ENCODE measurements at places on chromosomes 12 and 14.

- peak; percentile 42 for DNase-seq
These were observed 433.6 kb downstream of the AEBP2 start for GRCh38 chr12:19872621-19873540.

DNA sequence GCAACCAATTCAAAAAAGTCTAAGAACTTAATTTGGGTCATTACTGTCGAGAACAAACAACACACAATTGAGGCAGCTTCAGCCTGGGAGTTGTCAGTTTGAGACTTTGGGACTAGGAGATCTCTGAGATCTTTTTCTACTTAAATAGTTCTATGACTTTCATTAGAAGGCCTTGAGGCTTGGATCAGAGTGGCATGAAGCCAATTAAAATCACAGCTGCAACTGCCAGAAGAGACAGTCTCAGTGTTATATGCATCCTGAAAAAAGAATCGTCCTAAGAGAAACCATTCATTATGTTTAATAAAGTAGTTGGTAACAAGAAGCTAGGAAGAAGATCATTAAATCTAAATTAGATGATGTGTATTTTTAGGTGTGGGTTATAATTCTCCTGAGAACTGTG is 170.8 kb upstream of the RASSF8 start:
- DNase-seq: no peak

DNA sequence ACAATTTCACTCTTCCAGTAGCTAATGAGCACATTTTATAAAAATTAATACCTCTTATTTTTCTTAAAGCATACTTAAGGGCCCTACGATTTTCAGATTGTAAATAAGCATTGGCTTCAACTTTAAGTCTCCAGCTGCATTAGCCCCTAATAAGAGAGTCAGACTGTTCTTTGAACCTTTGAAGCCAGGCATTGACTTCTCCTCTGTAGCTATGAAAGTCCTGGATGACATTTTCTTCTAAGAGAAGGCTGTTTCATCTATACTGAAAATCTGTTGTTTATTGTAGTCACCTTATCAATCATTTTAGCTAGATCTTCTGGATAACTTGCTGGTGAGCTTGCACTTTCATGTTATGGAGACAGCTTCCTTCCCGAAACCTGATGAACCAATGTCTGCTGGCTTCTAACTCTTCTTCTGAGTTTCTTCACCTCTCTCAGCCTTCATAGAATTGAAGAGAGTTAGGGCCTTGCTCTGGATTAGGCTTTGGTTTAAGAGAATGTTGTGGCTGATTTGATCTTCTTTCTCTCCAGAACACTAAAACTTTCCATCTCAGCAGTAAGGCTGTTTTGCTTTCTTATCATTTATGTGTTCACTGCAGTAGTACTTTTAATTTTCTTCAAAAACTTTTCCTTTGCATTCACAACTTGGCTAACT is 377.1 kb upstream of the RGS6 start:
- no peak for DNase-seq

DNA sequence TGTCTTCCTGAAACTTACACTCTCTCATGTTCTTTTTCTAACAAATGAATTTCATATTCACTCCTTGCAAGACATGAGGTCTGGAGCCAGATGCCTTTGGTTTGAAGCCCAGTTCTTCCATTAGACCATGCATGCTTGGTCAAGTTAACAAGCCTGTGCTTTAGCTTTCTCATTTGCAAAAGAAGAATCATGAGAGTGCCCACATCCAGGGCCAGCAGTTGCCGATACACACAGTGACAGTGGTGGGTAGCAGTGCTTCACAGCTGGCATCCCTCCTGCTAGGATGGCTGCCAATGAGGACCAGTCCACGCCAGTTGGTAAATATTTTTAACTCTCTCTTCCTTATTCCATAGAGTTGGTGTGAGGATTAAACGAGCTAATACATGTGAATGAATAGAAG is 163.1 kb downstream of the PHLDA1 start:
- DNase-seq: no peak

GRCh38 chr12:11810206-11810545 is 160.7 kb downstream of the ETV6 start:
- no peak for DNase-seq

DNA sequence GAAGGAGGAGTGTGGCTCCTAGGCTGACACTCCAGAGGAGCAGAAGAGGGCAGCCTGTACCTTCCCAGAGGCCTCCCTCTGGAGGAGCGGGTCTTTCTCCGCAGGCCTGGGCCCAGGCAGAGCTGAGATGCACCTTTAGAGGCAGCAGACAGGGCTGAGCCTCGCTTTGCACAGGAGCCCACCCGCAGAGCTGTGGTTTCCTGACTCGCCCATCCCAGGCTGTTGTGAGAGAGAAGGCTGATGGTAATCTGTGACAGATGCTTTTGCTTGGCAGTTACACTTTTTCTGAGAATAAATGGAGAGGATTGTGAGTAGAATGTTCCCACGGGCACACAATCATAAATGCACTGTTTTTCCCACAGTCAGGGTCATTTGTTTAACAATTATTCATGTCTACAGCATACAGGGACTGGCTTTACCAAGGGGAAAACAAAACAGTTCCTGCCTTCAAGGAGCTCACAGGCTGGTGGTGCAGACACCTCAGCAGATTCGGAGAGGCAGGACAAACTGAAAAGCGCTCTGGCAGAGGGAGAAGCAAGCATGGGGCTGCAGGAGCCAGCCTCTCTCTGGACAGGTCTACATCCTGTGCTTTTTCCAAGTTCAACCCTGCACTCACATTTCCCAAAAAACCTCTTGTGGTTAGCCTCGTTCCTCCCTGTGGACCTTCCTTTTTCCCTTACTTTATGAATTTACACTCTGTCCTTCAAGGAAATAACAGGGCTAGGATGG is 13.9 kb downstream of the EVL start:
- DNase-seq: peak; percentile 63

- no peak for DNase-seq
These were observed 515.7 kb downstream of the MED13L start for GRCh38 chr12:115761784-115762183.

- DNase-seq: no peak
These were observed 170.2 kb downstream of the ERC1 start for GRCh38 chr12:1161197-1161596.

- no peak for DNase-seq
These were observed 12.1 kb downstream of the APPL2 start for GRCh38 chr12:105223884-105224283.

- DNase-seq: no peak
These were observed 28.6 kb downstream of the GNS start for GRCh38 chr12:64730588-64730969.

GRCh38 chr14:55341781-55342180 is 69.8 kb downstream of the ATG14 start:
- no peak for DNase-seq

DNA sequence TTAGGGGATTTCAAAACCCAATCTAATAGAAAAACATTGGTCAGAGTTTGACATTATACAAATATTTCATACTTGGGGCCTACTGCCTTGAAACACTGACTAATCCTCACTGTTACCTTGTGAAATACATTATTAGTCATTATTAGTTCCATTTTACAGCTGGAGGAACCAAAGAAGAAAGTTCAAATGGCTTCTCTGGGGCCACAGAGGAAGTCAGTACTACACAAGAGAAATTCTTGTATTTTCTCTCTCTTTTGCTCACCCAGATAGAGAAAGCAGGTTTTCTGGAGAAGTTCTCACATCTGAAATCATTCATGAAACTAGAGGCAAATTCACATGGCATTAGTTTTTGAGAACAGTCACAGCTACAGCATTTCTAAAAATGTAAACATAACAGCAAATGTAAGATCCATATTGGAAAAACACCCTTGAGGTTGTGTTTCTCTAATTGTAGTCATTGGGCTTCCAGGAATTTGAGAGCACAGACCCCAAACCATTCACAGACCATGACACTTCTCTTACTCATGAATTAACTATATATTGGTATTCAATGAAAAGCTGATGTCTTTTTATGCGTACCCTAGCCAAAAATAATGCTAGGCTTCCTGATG is 83.0 kb downstream of the LLPH start:
- DNase-seq: peak; percentile 66

DNA sequence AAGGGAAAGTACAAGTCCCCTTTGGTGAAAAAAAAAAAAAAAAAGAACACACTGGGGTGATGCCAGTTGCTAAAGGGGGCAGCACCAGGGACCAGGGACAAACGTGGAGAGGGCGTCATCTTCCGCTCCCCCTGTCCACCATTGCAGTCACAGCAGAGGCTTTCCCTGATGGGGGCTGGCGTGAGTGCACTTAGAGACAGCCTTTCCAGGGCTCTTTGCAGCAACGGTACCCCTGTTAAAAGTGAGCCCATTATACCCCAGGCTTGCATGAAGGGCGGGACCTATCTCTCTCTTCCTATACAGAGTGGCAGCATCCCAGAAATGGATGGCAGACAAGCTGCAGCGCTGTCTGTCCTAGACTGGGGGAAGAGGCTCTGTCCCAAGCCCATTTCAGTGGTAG is 155.0 kb downstream of the KCNK10 start:
- no peak for DNase-seq

DNA sequence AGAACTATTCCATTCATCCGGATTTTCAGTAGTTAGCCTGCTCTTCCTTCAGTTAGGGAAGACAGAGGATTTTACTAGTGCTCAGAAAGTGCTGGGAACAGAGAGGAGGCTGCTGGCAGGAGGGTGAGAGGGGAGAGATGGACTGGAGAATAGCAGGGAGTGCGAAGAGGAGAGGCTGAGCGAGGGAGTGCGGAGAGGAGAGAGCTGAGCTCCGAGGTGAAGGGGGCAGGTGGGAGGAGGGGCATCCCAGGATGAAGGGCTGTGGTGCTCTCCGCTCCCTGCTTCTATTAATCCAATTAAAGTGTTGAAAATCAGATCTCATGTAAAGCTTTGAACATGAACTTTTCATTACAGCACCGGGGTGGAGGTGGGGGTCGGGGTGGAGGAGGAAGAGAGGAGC is 20.4 kb upstream of the SMOC1 start:
- no peak for DNase-seq

DNA sequence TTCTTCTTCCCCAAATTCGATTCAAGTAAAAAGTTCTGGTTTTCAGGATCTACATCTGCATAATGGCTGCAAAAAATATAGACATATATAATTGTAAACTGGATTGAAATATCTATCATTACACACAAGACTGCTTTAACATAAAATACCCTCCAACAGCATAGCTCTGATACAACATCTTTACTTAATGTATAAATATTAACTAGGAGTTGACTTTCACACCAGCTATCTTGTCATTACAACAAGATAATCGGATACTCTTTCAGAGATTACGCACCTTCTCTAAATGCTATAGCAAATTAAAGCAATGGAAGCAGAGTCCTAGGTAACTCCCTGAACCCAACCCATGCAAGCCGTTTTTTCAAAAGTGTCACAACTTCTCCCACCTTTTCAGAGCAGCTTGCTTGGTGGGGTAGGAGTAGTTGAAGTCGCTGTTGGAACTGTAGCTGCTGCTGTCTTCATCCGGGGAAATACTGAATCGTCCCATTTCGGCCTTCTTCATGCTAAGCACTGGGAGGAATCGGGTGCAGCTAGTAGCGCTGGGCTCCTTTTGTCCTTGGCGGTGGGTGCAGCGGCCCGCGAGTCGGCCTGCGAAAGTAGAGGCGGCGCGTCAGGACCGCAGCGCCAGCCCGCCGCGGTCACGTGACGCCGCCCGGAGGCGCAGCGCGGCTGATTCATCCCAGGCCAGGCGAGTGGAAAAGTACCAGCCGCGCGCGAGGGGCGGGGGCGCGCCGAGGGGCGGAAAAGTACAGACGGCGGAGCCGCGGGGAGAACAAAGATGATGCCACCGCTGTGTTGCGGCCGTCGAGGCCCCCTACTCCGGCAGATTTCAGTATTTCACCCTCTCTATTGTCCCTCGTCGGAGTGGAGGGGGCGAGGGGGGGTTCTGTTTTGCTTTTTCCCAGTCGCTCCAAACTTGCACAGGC is 1.5 kb downstream of the SLC38A2 start:
- DNase-seq: no peak

GRCh38 chr12:123237646-123238329 is 4.6 kb downstream of the MTRFR start:
- DNase-seq: peak; percentile 30

DNA sequence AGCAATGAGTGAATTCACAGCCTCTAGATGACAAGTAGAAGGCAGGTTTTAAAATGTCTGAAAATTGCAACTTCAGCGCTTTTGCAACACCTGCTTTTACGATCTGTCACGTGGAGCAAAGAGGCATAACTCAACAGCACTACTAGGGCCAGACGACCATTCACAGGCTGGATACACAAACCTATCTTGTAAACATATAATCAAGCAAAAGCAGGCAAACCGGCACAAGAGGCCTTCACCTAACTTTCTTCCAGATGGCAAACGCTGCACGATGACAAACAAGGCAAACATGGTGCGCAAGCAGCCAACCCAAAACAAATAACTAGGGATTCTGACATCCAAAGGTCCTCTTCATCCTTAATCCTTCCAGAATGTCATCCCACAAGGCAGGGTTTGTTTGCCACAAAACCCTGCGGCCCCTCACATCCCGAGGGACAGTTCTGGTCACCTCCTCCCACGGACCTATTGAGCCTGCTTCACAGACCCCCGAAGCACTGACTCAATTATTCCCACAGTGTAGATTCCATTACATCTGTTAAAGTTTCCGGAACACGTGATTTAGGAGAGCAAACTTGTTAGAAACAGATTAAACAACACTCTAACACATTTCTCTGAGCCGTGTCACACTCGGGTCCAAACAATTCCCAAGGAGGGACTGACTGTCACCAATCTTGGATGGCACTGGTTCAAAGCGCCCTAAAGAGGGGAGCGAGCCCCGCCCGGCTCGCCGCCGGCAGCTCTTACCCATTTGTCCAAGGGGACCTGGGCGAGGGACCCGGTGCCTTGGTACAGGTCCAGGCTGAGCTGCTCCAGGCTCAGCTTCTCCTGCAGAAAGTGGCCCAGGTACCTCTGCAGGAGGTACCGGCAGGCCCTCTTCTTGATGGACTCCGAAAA is 823 bp downstream of the ATG2B start:
- no peak for DNase-seq

DNA sequence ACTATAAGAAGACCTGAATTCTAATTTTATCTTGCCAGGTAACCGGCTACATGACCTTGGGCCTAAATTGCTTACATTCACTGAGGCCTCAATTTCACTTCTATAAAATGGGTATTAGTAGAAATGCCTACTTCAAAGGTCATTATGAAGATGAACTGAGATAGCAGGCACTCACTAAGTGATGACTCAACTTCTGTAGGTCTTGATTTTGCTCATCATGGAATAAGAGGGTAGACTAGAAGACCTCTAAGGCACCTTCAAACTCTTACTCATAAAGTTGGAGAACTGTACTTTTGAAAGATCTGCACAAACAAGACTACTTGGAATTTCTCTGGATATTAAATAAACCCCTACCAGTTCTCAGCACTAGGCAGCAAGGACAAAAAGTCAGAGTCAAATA is 39.3 kb upstream of the FRMD6 start:
- DNase-seq: no peak

DNA sequence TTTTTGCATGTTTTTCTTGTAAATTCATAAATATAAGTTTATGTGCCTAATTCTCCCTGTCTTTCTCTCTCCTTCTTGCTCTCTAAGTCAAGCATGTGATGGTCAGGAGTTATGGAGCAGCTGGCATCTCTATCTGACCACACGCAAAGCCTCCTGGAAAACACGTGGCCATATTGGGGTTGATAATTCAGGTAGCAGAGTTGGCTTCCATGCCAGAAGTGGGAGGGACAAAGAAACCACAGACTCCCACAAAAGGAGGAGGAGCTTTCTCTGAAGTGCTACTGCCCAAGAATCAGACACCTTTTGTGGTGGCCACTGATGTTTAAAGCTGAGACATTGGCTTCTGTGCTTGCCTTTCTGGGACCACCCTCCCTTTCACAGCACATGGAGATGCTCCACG is 517.6 kb upstream of the TMEM132C start:
- DNase-seq: no peak

Data from fibroblast of skin of left biceps (primary cell).